ENCODE measurements at places on chromosomes 4 and X.

DNA sequence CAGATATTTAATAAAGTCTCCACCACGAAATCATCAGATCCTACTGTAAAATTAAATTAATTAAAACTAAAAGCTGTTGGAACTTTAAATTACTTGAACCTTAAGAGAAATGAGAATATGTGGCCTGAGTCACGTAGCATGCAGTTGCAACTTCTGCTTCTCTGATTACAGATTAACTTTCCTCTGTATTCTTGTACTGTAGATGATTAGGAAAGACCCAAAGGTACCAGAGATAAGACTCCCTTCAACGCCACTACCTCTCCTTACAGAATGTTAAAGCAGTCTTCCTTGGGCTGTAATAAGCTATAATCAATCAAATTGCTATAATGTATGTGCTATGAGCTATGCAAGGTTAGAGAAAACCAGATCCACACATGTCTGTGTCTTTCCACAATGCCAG, 47.9 kb downstream of the FAM13A start:
- no peak for DNase-seq

DNA sequence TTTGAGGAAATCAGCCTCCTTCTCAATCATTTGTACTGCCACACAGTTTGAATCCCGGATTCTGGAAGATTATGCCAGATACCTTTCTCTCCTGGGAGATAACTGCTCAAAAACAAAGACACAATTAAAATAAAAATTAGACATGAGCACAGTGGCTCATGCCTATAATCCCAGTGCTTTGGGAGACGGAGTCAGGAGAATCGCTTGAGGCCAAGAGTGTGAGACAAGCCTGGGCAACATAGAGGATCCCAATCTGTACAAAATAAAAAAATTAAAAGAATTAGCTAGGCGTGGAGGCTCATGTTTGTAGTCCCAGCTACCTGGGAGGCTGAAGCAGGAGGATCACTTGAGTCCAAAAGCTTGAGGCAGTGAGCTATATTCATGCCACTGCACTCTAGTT, 376.3 kb upstream of the ZFP42 start:
- no peak for DNase-seq

DNA sequence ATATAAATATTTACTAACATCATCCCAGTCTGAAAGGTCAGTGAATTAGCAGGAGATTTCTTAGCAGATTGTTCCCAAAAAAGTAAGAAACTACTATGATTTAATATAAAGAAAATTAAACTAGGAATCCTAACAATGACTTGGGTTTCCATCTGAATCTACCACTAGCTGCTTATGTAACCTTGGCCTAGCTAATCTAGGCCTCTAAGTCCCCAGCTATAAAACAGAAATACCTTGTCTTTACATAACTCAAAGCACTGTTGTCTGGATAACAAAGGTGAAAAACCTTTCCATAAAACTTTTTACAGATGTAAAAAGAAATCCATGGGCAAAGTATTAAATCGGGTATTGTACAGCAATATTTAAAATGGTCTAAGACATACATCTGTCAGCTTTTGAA, 3.0 kb downstream of the FBXL5 start:
- no peak for DNase-seq

DNA sequence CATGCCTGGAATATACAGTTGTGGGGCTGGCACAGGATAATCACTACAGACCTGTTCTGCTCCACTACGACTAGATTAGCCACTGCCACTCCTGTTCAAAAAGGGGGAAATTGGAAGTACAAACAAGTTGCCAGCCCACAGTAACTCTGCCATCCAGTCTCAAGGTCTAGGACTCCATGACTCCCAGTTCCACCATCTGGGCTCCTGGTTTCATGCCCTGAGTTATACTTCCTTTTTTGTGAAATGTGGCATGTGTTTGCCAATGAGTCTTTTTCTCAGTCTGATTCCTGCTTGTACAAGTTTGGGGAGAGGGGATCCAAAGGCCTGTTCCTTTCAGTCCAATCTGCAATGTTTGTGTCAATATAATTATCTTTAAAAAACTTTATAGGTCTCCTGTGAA, 1.0 kb upstream of the BLOC1S4 start:
- DNase-seq, result no peak

DNA sequence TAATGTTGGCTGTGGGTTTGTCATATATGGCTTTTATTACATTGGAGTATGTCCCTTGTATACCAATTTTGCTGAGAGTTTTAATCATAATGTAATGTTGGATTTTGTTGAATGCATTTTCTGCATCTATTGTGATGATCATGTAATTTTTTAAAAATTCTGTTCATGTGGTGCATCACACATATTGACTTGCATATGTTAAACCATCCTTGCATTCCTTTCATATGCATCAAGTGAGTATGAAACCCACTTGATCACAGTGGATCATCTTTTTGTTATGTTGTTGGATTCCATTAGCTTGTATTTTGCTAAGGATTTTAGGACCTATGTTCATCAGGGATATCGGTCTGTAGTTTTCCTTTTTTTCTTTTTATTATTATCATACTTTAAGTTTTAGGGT, 12.1 kb downstream of the HEPH start:
- DNase-seq, result no peak

GRCh38 chrX:154603438-154604430, 15.3 kb downstream of the CTAG1B start:
- DNase-seq, result peak; percentile 64

DNA sequence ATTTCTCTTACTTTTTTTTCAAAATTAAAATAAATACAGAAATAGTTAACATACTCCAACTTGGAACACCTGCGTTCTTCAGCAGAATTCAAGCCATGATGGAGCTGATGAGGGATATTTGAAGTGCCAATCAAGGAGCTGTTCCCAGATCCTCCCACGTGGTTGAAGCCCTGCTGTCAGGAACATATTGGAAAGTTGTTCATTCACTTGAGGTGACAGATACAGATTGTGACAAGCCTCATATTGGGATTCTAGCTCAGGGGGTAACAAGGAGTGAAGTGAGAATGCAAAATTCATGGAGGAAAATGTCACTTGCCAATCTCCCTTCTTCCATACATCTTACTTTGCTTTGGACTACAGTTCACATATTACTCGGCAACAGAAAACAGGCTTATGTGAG, 2670.8 kb downstream of the PCDH7 start:
- DNase-seq, result no peak

DNA sequence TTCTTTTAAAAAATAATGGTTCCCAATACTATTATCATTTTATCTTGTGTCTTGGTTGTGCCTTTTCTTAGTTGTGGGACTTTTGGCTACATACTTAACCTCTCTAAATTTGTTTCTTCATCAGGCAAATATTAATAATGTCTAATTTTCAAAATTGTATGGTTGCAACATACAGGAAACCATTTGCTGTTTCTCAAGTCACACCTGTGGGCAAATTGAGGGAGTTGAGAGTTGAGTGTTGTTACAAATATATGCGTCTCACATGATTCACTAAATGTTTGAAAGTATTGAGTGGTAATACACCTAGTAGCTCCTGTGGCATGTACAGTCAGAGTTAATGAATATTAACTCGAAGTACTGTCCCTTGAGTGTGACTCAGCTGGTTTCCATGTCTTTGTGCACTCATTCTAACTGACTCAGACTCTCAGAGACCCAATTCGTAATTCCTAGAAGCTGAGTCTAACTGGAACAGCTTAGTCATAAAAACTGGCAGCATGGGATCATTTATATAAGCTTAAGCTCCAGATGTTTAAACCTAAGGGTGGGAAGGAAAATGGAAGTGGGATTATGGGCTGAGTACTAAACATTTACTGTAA, 802.4 kb downstream of the TRIML1 start:
- peak; percentile 99 for DNase-seq

DNA sequence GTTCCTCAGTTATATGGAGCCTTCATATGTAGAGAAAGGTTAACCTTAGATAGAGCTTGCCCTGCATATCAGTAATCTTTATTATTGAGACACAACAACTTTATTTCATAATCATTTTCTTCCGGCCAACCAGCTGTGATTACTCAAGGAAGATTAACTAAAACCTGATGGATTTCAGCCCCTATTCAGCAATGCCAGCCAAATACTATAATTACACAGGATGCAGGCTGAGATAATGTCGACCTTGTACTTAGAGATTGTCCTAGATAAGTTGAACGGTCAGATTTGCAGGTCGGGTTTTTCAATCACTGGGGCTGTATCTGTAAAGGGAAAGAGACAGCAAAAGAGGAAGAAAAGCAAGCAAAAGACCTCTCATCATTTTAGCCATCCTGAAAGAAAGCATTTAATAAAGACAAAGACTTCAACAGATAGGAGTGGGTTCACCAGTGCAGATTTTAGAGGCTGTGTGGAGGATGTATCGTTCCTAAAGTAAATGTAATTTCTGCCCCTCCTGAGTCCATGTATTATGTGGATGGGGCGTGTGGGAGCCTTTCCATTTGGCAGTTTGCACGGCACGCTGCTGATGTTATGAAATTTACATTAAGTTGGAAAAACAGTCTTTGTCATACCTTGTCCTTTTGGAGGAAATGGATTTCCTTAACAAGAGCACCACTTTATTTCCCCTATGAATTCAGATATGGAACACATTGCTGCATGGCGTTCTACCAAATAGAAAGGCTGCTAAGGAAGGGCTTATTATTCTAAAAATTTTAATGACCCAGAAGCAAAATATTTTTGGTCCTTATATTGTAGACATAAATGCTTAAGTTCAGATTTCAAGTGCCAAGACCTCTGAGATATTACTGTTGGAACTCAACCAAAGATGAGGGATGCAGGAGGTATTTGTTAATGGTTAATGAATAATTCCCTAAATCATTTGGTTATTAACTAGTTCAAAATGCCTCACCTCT, 496.7 kb downstream of the SPRY1 start:
- DNase-seq, result peak; percentile 74

DNA sequence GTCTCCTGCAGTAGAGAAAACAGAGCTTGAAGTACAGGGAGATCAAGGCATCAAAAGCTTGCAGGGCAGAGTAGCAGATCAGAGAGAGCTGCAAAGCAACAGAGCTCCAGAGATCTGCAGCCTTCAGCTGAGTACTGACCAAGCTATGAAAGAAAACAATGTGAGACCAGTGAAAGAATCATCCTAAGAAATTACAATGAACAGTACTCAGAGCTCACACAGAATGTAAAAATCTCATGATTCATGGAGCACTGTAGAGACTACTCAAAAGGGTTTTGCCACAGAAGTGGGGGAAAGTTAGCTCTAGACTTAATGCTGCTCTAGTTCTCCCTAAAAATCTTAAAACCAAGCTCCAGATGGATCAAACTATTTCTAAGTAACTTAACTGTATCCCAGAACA, 80.0 kb upstream of the MAB21L2 start:
- peak; percentile 49 for DNase-seq

DNA sequence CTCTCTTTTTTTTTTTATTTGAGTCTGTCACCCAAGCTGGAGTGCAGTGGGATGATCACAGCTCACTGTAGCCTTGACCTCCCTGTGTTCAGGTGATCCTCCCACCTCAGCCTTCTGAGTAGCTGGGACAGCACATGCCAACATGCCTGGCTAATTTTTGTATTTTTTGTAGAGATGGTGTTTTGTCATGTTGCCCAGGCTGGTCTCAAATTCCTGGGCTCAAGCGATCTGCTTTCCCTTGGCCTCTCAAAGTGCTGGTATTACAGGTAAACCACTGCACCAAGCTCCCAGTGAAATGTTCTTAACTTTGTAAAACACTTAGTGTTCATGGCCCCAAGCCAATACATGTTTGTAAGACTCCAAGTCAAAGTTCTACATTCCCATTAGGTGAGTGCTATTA, 316.1 kb downstream of the KCTD8 start:
- DNase-seq, result no peak

- peak; percentile 12 for DNase-seq
These were observed 25.1 kb upstream of the JAKMIP1 start for GRCh38 chr4:6225469-6225868.

DNA sequence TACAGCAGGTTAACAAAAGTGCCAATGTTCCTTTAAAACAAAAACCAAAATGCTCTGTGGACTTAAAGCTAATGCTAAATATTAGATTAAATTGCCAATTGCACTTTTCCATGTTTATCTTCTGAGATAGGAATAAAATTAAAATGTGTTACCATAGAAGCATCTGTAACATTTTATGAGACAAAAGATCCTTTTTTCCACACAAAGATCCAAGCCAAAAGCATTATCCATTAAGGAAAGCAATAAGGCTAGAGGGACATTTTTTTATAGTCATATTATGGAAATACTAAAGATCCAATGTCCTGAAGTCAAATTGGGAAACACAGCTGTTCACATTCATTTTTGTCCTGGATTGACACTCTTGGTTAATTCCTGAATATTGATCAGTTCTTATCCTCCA, 73.6 kb downstream of the PALLD start:
- no peak for DNase-seq

DNA sequence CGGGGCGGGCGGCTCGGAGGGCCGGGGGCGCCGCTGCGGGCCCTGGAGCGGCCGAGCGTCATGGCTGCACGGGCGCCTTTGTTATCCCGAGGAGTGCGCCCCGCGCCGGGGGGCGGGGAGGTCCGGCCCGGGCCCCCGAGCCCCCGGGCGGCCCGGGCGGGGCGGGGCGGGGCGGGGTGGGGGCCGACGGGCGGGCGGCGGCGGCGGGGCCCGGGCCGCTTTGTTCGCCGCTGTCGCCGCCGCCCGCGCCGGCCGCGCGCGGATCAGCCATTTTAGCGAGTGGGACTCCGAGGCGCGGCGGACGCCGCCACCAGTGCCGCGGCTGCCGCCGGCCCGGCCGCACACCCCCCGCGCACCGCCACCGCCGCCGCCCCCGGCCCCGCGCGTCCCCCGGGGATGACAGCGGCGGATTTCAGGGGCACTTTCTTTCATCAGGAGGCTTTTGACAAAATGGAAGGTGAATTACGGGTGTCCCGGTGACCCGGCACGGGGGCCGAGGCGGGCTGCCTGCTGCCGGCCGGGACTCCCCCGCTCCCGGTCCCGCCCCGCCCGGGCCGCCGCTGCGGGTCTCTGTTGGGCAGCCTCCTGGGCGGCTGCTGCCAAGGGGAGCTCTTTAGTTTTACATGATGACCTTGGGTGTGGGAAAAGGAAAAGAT, 1.2 kb downstream of the HMGB3 start:
- no peak for DNase-seq

DNA sequence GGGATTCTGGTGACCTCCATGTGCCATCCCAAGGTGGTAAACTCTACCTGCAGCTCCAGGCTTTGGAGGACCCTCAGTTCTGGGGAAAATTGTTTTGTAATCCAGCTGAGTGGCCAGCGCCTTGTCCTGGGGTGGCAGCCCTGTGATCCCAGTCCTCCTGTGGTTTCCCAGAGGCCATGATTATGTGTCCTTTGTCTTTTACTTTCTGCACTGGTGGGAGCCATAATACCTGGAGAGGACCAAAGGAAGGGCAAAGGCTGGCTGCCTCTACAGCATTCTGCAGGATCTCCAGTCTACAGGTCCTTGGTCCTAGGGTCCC, 64.0 kb downstream of the NBDY start:
- no peak for DNase-seq

- DNase-seq, result no peak
These were observed 61.5 kb upstream of the RAPGEF2 start for GRCh38 chr4:159041054-159042034.

DNA sequence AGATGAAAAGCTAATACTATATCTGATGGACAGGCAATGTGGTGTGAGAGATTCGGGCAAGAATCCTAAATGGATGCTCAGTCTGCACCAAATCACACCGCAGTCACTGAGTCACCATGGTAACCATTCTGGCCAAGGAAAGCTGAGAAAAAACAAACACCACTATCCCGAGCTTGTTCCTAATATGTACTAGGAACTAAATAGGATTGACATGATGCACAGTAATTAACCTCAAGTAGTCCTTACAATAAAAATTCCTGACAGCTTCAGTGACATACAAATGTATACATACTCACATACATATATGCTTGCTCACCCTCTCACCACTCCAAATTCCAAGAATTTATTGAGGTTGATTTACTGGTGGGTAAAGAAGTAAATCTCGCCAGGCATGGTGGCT, 1.1 kb upstream of the RAB40A start:
- DNase-seq, result peak; percentile 89

- DNase-seq, result peak; percentile 48
These were observed 121.7 kb upstream of the ETNPPL start for GRCh38 chr4:108884596-108884995.

Data from fibroblast of skin of right biceps (primary cell).